ENCODE measurements at places on chromosomes 4 and X.

GRCh38 chr4:25172961-25173915, 13.0 kb upstream of the SEPSECS start:
- peak; percentile 95 for DNase-seq

DNA sequence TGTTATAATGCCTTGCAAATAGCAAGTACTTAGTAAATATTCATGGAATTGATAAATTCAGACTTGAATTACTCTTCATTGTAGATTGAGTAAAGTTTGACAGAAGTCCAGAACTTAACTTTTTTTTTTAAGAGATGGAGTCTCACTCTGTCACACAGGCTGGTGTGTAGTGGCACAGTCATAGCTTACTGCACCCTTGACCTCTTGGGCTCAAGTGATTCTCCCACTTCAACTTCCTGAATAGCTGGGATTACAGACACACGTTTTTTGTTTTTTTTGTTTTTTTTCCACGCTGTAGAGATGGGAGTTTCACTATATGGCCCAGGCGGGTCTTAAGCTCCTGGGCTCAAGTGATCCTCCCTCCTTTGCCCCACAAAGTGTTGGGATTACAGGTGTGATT, 32.1 kb downstream of the UBE2K start:
- no peak for DNase-seq

DNA sequence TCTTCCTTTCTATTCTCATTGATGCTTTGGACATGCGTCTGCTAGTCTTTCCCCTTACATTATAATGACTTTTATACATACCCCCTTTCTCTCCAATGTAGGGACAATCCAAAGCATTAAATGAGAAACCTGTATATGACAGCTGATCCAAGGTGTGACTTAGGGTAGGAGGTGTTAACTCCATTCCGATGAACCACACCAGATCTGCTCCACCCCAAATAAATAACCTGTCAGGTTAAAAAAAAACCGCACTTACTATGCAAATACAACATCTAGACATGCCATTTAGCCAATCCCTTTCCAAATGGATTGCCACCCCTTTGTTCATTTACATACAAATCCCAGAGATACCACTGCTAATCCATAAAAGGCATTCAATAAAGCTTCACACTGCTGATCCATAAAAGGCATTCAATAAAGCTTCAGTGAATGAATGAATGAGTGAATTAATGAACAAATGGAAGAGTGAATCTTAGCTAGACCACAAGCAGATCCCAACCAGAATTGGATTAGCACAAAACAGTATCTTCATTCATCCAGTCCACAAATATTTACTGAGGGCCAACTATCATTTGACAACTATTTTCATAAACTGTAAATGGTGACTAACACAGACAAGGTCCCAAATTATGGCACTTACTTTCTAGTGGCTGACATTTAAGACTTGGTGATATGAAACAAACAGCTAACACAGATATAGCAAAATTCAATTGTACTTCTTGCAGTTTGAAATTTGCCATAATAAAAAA, 158.9 kb upstream of the MAP3K15 start:
- DNase-seq: no peak

DNA sequence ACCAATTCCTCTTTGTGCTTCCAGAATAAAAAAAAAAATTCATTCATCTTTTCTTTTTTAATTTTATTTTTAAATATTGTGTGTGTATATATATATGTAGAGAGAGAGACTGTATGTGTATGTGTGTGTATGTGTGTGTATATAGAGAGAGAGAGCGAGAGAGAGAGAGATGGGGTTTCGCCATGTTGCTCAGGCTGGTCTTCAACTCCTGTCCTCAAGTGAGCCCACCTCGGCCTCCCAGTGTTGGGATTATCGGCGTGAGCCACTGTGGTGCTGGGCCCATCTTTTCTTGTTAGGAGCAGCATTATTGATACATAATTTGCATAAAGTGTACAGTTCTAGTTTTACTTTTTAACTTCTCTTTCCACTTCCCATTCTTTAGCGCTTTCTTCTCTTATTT, 33.6 kb downstream of the KDM6A start:
- no peak for DNase-seq

GRCh38 chrX:116499780-116500179, 37.0 kb upstream of the CT83 start:
- DNase-seq: peak; percentile 28

DNA sequence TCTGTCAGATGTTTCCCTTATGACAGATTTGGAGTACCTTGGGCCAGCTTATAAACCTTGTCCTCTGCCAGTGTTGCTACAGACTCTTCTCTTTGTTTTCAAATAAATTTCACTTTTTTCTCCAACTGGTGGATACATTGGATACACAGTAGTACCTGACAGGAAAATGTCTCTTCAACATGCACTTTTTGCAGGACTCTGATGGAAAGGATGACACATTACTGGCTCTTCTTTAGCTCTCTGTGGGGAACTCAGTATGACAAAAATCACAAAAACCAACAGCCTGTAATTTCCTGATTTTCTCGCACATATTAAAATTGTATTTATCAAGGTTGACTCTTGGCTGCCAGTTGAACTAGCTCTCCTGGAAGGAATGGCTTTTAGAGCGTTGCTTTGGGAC, 61.3 kb upstream of the GIMD1 start:
- no peak for DNase-seq

GRCh38 chrX:37726346-37726745, 40.8 kb downstream of the XK start:
- no peak for DNase-seq

DNA sequence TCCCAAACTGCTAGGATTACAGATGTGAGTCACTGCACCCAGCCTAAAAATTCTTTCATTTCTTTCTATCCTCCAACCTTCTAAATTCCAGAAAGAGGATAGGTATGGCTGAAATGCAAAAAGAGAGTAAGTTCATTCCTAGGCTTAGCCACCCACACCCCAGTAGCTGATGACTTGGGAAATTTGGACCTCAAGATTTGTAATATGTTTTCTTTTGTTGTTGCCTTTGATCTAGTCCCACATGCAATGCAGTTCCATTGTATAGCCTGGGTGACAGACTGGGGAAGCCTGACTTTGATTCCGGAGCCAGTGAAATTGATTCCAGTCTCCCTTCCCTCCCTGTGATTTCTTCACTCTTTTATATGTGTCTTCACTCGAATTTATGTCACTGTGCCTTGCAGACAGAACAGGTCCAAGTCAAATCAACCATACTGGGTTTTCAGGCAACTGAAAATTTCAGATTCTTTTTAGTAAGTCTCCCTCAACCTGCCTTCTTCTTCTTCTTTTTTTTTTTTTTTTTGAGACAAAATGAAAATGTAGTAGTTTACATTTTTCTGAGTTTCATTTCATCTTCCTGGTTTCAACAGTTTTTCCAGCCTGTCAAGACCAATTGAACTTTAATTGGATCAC, 176.2 kb upstream of the RBPJ start:
- DNase-seq: no peak

DNA sequence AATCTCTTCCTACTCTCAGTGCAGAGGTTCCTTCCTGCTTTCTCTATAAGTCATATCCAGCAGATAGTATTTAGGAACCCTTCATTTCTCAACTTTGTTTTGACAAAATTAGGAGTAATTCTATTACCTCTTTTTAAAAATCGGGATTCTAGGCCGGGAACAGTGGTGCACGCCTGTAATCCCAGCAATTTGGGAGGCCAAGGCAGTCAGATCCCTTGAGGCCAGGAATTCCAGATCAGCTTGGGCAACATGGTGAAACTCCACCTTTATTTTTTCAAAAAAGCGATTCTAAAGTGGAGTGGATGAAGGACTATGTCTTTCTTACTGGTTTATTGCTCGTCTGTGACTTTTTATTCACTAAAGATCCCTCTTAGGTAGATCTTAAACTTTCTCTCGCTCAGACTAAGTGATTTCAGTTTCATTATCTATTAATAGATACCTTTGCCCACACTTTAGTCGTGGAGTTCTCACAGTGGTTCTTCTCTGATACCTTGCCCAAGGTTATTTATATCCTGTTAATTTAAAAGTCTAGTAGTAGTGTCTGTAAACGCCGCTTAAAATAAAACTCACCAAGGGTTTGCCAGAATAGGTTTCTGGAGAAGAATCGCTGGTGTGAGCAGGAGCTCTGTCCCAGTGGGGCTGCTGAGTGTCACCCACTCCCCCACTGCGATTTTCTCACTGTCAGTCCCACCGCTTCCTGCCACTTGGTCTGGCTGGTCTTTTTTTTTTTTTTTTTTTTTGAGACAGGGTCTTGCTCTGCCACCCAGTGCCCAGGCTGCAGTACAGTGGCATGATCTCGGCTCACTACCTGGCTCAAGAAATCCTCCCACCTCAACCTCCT, 27.0 kb upstream of the TMEM131L start:
- DNase-seq: no peak

- DNase-seq: no peak
Measured at GRCh38 chr4:113112338-113112978, 63.0 kb downstream of the ANK2 start.

DNA sequence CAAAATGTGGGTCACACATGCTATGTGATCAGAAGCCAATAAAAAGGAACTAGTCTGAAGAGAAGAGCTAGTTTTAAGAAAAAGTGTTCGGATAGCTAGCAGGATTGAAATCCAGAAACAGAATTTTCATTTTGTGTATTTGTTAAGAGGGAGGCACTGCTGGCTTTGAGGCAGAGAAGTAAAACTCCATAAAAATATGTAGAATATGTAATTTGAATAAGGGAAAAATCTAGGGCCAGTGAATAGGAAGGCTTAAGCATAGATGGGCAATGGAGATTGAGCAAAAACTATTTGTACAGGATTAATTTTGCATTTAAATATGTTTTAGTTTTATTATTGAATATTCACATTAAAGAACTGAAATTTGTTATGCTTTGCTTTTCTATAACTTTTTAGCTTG, 399.9 kb upstream of the PITX2 start:
- no peak for DNase-seq

- no peak for DNase-seq
Measured at GRCh38 chr4:76895619-76896018, 2.3 kb downstream of the SOWAHB start.

DNA sequence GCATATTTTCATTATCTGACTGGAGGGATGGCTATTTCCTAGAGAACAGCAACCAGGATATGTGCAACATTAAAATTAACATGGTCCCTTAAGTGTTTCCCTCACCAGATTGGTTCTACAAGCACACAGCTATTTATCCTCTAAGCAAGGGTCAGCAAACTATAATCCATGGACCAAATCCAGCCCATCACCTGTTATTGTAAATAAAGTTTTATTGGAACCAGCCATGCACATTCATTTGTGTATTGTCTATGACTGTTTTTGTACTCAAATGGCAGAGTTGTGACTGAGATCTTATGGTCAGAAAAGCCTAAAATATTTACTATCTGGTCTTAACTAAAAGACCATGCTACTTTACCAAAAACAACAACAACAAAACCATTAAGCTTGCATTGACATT, 77.9 kb downstream of the AMELX start:
- DNase-seq: no peak

DNA sequence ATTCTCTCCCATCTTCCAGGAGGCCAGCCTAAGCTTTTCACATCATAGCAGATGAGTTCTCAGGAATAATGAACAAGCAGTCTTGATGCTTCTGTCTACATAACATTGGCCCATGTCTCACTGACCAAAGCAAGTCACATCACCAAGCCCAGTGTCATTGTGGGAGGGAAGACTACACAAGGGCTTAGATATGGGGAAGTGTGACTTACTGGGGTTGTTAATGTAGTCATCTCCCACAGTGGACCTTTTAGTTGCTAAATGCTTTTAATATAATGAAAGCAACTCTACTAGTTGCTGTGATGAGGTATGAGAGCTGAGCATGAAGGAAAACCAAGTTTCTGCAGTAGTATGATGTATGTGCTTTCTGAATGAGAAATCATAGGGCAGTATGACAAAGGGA, 40.5 kb downstream of the TSPAN7 start:
- DNase-seq: no peak

- DNase-seq: no peak
Measured at GRCh38 chr4:151887816-151888180, 127.0 kb upstream of the GATB start.

GRCh38 chr4:124641715-124642381, 70.7 kb downstream of the ANKRD50 start:
- DNase-seq: peak; percentile 72

DNA sequence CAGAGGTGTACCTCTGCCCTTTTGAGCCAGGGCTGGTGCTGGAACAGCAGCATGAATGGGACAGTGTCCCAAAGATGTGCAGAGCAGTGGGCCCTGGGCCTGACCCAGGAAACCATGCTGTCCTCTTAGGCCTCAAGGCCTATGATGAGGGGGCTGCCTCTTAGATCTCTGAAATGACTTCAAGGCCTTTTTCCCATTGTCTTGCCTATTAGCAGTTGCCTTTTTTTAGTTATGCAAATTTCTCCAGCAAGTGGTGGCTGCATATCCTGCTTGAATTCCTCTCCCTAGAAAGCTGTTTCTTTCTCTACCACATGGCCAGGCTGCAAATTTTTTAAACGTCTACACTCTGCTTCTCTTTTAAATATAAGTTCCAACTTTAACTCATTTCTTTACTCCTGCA, 160.3 kb downstream of the CFAP299 start:
- no peak for DNase-seq

DNA sequence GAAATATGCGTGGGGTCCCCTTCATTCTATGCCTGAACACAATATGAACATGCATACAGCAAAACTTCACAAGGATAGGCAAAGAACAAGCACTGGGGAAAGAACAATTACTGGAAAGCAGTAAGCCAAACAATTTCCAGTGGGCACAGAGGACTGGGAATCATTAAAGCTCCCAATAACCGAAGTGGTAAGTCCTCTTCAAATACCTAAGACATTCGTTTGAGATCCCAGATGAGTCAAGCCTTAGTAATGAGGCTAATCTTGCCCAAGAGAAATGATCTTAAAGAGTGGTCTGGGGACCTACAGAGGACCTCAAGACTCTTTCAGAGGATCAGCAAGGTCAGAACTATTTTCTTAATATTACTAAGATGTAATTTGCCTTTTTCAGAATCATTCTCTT, 28.6 kb downstream of the ANAPC10 start:
- DNase-seq: no peak

- no peak for DNase-seq
Measured at GRCh38 chr4:165150545-165150944, 37.9 kb upstream of the TMEM192 start.

DNA sequence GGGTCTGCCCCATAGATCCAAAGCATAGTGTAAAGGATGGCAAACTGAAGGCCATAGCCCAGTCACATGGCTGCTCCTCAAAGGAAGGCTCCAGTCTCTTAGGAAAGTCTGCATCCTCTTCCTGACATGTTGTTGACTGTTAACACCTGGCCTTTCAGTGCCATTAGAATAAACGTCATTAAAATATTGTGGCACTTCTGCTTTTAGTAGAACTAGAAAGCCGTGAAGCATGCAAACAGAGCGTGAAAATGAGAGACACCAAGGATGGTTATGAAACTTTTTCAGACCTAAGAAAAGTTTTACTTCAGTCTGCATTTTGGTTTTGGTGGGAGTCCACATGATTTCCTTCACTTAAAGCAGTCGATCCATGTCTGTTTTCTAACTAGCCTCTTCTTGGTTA, 41.1 kb upstream of the AFF2 start:
- DNase-seq: no peak

Data from fibroblast of the conjunctiva (primary cell).